ENCODE measurements at places on chromosomes 6 and 20.

DNA sequence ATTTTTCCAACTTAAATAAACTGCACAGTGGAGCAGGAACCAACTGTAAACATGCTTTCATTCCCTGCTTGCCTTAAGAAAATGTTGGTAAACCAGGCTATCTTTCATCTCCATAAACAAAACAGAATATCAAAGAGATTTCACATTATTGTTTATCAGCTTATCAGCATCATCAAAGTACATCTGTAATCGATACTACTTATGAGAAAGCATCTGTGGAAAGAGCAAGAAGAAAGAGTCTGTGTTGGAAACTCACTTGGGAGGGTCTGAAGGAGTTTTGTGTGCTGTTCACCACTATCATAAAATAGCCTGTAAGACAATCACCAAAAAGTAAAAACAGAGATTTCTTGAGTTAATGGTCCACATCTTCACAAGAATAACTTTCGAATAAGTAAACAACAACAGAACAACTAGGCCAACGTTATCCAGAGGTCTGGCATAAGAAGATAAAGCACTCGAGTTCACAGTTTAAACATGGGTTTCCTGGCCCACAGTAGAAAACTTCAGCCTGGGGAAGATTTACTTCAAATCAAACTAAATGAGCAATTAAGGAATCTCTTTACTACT is 47.9 kb downstream of the EPB41L2 start:
- DNase-seq, result no peak

- no peak for DNase-seq
These were observed 176.3 kb downstream of the KCNQ5 start for GRCh38 chr6:72798196-72798595.

DNA sequence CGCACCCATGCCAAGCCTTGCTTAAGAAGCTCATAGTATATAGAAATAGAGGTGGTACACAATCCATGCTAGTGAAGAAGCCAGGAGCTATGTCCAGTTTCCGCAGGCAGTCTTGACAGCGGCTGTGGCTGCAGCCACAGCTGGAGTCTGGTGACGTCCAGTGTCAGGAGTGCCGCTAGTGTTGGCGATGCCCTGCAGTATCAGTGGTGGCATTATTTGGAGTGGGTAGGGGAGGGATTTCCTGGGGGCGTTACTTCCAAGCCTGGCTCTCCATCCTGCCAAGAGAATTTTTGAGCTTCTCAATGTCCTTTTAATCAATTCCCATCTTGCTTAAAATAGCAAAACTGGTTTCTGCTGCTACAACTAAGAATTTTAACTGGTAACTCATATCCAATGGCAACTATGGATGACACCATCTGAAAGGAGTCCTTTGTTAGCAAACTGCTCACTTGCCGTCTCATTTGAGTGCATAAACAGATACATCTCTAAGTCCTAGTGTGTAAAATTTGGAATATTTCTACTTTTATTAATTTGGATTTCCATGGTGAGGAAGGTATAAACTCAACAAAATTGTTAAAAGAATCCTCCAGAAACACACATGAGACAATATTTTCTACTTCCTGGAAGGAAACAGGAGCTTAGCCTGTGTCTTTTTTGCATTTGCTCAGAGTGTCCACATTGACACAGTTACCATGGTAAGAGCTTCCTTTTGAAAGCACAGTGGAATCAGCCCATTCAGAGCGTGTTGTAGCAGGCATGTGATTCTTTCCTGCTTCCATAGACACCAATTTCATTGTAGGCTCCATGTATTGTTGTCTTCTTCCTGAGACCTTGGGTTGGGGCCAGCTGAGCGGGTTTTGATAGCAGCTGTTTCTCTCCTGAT is 44.6 kb upstream of the PXDC1 start:
- DNase-seq, result no peak

DNA sequence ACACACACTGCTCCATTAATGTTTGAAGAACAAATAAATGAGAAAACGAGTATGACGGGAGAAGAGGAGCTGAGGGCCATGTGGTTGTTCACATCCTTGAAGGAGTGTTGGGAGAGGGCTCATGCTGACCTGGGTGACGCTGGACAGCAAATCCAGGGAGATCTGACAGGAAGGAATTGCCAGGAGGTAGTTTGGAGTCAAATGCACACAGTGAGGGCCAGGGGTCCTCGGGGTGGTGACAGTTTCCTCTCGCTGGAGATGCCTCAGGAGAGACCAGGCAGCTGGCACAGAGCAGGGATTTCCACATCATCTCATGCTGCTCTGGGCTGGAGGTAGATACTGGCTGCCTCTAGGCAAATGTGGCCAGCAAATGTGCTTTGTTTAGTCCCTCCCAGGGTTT is 2.0 kb upstream of the TMEM181 start:
- no peak for DNase-seq

- no peak for DNase-seq
These were observed 734 bp upstream of the OGFRL1 start for GRCh38 chr6:71287926-71288227.

GRCh38 chr6:42790549-42791181 is 8.8 kb downstream of the BICRAL start:
- DNase-seq, result no peak

GRCh38 chr20:18728870-18729224 is 84.7 kb upstream of the SCP2D1 start:
- no peak for DNase-seq

DNA sequence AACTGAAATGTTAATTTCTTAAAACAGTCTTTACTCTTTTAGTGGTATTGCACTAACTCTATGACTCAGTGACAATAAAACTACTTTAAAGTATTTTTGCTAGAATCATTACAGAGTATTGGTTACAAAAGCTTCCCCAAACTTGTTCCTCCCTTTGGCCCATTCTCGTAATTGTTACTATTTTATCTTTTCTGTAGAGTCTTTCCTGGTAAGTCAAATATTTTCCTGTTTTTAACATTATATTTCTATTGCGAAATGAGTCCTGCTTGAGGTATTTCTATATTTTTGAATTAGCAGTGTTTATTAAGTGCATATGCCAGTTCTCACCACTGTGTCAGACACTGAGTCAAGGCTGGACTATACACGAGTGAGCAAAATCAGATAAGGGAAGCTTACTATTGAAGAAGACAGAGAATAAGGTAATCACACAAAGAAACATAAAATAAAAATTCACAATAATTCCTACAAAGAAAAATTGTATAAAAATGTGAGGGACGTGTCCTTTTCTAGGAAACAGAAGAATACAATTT is 970.5 kb downstream of the EYS start:
- no peak for DNase-seq

DNA sequence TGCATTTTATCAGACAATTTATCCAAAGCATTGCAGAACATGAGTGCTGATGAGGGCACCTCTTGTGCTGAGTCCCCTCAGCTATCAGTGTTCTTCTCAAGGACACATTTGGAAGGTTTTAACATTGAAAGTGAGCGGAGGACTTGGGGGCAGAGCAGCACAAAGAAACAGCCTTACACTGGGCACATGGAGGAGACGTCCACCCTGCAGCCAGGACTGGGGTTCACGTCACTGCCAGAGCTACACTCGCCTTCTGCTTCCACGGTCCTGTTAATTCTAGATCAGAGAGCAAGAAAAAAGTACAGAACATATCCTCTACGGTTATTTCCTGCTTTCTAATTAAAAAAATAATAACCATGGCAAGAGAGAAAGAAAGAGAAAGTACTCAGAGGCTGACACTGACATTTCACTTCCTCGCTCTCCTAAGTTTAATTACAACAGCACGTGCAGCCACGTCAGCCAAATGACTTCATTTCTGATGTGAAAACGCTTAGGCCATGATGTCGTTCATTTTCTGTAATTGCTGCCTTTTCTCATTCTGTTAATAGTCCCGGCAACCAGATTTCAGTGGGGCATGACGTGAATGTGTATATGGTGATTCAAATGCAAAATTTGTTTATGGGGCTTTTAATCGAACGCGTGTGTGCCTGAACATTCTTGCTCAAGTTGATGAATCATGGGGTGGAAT is 5.1 kb downstream of the PRND start:
- no peak for DNase-seq

- no peak for DNase-seq
These were observed 39.0 kb downstream of the HLA-A start for GRCh38 chr6:29981211-29981812.

GRCh38 chr20:52003415-52003814 is 188.2 kb downstream of the ZFP64 start:
- DNase-seq, result no peak

GRCh38 chr6:24919056-24919892 is 16.5 kb downstream of the RIPOR2 start:
- DNase-seq, result no peak

- DNase-seq, result no peak
These were observed 16.8 kb downstream of the AAR2 start for GRCh38 chr20:36253036-36253435.

DNA sequence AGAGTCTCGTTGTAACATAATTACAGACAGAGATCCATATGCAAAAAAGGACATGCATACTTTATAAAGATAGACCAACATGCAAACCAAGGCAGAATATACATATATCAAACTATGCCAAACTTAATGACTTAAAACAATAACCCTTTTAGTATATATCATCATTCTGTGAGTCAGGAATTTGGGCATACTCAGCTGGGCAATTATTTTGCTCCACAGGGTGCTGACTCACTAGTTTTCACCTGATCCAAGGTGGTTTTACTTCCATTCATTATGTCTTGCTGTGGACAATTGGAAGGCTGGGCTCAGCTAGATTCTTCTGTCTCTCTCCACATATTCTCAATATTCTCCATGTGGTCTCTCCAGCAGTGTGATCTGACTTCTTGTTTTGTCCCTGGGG is 41.2 kb upstream of the RNF146 start:
- DNase-seq, result no peak

DNA sequence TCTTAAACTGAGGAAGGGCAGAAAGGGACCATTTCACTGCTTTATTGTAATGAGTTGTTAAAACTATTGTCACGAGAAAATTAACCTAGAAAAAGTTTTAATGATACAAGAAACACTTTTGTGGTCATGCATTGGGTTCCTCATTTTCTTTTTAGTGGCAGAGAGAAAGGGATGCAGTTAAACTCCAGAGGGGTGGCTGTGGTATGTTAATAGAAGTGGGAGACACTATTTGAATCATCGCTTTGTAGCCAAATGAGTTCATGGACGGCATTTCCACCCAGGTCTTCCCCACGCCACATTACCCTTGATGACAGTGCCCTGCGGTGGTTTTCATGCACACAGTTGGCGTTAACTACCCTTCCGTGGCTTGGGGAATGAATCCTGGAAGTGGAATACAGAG is 235.6 kb downstream of the PLCB1 start:
- no peak for DNase-seq

DNA sequence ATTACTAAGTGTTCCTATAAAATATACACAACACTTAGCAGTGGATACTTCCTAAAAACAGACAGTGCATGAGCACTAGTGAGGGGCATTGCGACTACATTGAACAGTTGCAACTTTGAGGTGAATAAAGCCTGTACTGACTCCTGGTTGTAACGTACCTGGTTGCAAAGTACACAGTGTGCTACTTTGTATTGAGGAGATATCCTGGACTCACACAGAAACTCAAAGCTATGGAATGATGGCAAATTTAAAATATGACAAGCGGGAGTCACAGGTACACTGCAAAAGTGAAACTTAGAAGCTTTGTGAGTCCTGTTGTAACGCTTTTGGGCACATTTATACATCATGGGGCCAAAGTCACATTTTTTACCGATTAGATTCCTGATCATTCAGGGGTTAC is 55.6 kb upstream of the HLA-A start:
- no peak for DNase-seq

DNA sequence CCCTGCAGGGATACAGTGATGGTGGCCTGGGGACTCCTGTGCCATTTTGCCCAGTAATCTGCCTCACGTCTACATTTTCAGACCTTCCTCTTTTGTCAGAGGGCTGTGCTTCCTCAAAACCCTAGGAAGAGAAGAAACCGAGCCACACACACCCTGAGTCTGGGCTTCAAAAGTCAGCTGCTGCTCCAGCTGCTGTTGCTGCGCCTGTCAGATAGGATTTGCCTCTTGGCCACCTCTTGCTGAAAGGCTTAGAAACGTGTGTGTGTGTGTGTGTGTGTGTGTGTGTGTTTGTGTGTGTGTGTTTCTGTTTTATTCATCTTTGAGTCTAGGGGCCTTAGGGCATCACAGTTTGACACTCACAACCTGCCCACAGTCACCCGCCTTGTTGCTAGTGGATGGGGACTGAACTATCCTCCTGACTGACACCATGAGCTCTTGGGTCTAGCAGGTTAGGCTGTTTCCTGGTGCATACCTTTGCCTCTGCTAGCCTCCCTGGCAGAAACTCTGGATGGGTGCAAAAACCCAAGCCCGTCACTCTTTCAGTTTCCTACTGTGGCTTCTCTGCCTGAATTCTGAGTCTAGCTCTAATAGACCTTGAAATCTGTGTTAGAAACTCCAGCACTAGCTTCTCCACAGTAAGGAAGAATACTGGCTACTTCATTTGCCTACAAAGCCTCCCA is 94.9 kb upstream of the CEP85L start:
- DNase-seq, result no peak

- DNase-seq, result no peak
These were observed 118.9 kb upstream of the SLC22A23 start for GRCh38 chr6:3575701-3576100.

DNA sequence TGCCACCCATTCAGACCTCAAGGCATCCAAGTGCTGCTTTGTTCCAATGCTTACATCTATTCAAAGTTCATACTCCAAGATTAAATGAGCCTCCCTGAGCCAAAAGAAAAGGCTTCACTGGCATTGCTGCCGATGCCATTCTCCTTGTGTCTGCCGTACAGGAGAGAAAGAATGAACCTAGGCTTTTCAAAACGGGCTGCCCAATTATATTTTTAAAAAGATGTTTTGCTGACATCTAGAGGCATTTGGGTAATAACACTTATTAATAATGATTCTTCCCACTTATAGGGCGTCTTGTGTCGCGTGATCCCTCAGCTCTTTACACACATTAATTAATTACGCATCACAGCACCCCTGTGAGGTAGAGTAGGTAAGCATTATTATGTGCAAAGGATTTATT is 545.6 kb downstream of the PKHD1 start:
- no peak for DNase-seq

DNA sequence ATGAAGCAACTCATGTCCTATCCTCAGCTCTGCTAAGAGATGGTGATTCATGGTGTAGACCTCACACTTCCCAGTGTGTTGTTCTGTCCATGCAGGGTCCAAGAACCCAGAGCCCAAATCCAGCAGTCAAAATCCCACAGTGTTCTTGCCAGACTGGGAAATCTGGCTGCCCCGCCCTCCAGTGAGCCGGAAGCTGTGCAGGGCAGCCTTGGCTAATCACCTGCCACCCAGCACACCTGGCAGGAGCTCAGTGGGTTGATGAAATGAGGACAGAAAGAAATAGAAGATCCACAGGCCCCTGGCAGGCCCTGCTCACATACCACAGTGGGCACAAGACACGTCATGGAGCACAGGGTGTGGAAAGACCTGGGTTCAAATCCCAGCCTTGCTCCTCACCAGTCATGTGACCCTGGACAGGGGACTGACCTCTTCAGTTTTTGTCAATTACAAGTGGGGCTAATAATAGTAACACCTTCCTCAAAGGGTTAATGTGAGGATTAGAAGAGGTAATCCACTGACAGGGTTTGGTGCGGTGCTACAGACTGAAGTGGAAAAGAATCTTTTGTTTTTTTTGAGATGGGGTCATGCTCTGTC is 13.6 kb upstream of the GUCA1A start:
- no peak for DNase-seq

GRCh38 chr6:2168480-2168879 is 76.9 kb downstream of the GMDS start:
- DNase-seq, result no peak
